ENCODE measurements at places on chromosomes 5 and 9. TPM values are rescaled to one million over a fixed set of nuclear protein-coding genes. Genes with fewer than 3 reads are reported as not detected.
A peak's percentile ranks its signal among the peaks of the same experiment; 100 is the strongest.

The ECM2 gene
- total RNA-seq = 0.22 TPM

DNA sequence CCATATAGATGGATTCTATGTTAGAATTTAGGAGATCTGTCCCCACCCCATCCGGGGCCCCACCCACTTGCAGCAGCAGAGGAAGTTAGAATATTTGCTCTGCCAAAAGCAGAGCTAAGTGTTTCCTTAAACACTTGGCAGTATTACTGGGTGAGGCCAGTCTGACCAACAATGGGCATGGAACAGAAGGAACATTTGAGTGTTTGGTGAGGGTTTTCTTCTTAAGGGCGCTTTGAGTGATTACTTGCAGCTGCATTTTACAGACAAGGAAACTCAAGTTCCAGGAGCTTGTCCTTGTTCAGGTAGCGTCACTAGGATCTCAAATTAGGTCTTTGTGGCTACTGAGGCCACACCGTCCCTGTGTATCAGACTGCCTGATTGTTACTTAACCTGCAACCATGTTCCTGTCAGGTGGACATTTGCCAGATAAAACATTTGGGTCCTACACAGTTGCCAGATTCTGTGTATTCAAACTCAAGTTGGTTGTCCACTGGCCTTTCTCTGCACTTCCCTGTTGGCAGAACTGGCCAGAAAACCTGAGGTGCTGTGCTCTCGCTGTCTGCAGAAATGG is 59.3 kb downstream of the SLC46A2 start:
- no peak overlapping the region for H3K27ac ChIP-seq
- H3K36me3 ChIP-seq = no peaks in the 10 kb centered on the region
- no peak for DNase-seq
- H3K4me3 ChIP-seq = no peak overlapping the region
- no peaks in the 10 kb centered on the region for H3K4me1 ChIP-seq

- no peaks in the 10 kb centered on the region for H3K36me3 ChIP-seq
- H3K27me3 ChIP-seq = peaks cover 14% of the 10 kb centered on the region
- no peak overlapping the region for H3K4me3 ChIP-seq
- H3K4me1 ChIP-seq = no peaks in the 10 kb centered on the region
- H3K27ac ChIP-seq = no peak overlapping the region
Observed at GRCh38 chr5:10832987-10833386, 72.0 kb upstream of the DAP start.

- DNase-seq = no peak
- peak overlapping the region; percentile 49 for H3K4me3 ChIP-seq
- H3K36me3 ChIP-seq = no peaks in the 10 kb centered on the region
- no peaks in the 10 kb centered on the region for H3K27me3 ChIP-seq
- H3K4me1 ChIP-seq = peaks cover 39% of the 10 kb centered on the region
Observed at GRCh38 chr5:139636975-139637408, 11.2 kb upstream of the CXXC5 start.

The FREM1 gene
- 4.2 TPM for total RNA-seq

GRCh38 chr5:21152611-21153010 is 1164.6 kb upstream of the CDH18 start:
- peak; percentile 96 for DNase-seq
- peak overlapping the region; percentile 51 for H3K27ac ChIP-seq
- no peaks in the 10 kb centered on the region for H3K27me3 ChIP-seq
- no peak overlapping the region for H3K4me3 ChIP-seq

- H3K27me3 ChIP-seq = no peaks in the 10 kb centered on the region
- H3K4me1 ChIP-seq = peaks cover 15% of the 10 kb centered on the region
- H3K4me3 ChIP-seq = no peak overlapping the region
- H3K36me3 ChIP-seq = no peaks in the 10 kb centered on the region
Observed at GRCh38 chr5:163409384-163409783, 28.0 kb upstream of the CCNG1 start.

- DNase-seq = no peak
- no peaks in the 10 kb centered on the region for H3K36me3 ChIP-seq
- H3K4me1 ChIP-seq = no peaks in the 10 kb centered on the region
- H3K27me3 ChIP-seq = no peaks in the 10 kb centered on the region
Observed at GRCh38 chr5:179504191-179504590, 46.2 kb upstream of the RUFY1 start.

The PCDHGC5 gene
- total RNA-seq = 3.4 TPM

The ZNF883 gene
- 4.0 TPM for total RNA-seq

- H3K4me1 ChIP-seq = no peaks in the 10 kb centered on the region
- DNase-seq = no peak
- no peaks in the 10 kb centered on the region for H3K27me3 ChIP-seq
Observed at GRCh38 chr9:3676766-3677165, 151.0 kb upstream of the RFX3 start.

The NCS1 gene
- total RNA-seq = 58.6 TPM

DNA sequence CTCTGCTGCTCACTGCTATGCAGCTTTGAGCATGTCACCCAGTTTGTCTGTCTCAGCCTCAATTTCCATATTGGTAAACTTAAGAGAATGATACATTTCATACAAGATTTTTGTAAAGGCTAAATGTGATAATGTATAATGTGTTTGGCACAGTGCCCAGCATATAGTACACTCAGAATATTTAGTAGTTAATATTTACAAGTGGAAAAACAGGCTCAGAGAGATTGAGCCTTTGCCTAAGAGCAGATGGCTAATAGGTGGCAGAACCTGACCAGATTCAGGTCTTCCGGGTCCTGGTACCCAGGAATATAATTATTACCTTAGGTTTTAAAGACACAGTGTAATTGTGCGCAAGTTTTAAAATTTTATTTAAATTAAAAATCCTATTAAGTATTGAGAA is 46.8 kb upstream of the KIAA1958 start:
- no peaks in the 10 kb centered on the region for H3K27me3 ChIP-seq
- H3K4me3 ChIP-seq = no peak overlapping the region
- H3K36me3 ChIP-seq = no peaks in the 10 kb centered on the region
- H3K27ac ChIP-seq = no peak overlapping the region

DNA sequence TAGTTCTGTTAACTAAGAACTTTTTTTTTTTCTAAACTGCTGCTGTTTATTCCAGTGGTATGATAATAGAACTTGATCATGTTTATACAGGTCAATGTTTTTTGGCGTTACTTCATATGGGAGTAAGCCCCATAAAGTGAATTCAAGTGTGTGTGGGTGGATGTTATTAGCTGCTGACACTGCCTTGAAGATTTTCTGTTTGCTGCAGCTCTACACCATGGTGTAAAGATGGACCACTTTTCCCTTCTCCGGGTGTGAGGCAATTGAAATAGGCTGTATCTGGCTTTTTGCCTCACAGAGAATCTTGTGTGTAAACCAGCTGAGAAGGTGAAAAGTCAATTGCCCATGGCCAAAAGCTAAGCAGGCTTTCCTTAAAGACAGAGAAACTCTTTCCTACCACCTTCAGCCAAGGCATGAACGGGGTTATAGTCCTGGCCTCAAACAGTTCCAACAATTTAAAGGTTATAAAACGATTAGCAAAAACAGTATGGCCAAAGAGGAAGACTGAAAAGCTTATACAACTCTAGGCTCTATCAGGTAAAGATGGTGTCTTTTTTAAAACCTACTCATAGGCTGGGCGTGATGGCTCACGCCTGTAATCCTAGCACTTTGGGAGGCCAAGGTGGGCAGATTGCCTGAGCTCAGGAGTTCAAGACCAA is 33.9 kb upstream of the ABCA1 start:
- no peaks in the 10 kb centered on the region for H3K36me3 ChIP-seq
- H3K4me1 ChIP-seq = peaks cover 11% of the 10 kb centered on the region
- H3K4me3 ChIP-seq = no peak overlapping the region
- H3K27ac ChIP-seq = no peak overlapping the region
- DNase-seq = peak; percentile 19
